ENCODE measurements at places on chromosomes 5 and 9.

DNA sequence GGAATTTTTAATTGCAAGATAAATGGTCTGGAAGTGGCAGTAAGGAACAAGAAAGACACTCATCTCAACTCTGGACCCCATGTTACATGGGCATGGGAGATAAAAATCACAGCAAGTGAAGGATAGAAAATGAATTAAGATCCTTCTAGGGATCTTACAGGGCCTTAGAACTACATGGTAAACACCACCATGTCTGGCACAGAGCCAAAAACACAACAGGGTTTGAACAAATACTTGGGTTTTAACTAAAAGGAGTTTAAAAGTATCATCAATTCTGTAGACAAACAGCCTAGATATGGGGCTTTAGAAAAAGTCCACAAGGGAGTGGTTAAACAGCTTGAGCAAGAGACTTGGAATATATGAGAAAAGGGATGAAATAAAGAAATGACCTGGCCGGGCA, 366.4 kb downstream of the ARL15 start:
- DNase-seq: no peak

DNA sequence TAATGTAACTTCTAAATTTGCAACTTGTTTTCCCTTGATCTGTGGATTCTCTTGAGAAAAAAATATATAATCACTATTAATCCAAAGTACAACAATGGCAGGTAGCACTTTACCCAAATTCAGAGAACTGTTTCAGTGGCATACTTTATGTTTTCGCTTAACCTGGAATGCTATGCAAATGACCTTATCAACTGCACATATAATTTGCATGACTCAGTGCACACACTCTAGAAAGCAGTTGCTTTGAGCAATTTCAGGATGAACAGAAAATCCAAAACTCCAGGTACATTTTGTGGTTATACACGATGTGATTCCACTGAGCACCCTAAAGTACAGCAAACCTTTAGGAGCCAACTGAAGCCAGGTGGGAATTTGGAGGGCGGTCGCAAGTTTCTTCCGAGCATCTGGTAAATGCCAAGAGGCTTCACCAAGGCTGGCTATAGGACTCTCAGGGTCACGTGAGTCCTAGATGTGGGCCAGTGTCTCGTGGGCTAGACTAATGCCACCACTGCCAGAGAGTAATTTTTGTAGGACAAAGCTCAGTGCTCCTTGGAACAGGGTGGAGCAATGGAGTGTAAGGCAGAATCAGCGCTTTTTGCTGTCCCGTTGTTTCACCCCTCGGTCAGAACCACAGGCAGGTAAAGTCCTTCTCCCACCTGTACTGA, 37.3 kb downstream of the DMGDH start:
- no peak for DNase-seq

GRCh38 chr9:19994296-19994695, 205.5 kb upstream of the SLC24A2 start:
- no peak for DNase-seq

- no peak for DNase-seq
Measured at GRCh38 chr9:34580358-34580757, 9.2 kb downstream of the CNTFR start.

- DNase-seq: no peak
Measured at GRCh38 chr9:77013206-77013931, 6.1 kb upstream of the FOXB2 start.

DNA sequence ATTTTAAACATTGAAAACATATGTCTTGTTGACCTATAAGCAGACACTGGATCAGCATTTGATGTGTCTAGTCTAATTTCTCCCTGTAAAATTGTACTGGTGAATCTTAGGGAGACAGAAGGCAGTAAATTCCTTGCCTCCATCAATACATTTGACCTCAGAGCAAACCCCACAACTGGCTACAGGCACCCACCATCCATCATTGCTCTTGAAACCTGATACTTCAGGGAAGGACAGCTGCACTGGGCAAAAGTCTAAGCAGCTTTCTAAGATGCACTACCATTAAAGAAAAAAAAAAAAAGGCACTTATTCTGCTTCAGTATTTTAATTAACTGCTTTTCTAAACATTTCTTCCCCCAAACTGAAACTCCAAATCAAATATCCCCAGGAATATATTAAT, 1051.3 kb upstream of the DMAC1 start:
- no peak for DNase-seq

DNA sequence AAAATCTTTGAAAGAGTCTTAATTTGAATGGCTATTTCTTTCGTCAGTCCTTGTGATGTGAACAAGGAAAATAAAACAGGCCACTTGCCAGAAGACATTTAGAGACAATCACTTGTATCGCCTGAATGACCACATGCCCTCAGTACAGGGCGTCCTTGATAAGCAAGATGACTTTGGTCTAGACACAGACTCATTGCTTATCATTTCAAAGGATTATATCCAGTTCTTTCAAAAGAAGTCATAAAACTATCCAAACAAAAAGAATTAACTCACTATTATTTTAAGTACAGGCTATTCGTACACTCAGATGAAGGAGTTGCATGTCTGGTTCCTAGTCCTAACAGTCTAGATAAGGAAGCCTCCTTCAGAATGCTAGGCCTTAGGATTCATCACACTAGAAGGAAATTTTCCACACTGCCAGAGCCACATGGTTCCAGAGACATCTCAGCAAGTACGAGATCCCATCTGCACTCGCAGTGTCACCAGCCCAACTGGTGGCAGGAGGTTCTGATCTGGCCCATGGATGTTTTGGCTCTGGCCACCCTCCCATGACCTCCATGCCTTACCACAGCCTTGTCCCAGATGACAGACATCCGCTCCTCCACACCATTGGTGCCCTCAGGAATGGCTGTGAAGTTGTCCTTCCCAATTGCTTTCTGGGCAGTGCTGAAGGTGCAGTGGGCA, 109.6 kb downstream of the DPYSL3 start:
- DNase-seq: no peak

GRCh38 chr5:122736086-122736845, 38.6 kb upstream of the SNX2 start:
- no peak for DNase-seq

- no peak for DNase-seq
Measured at GRCh38 chr9:37163299-37163698, 42.9 kb downstream of the ZCCHC7 start.

GRCh38 chr9:36864491-36865410, 169.3 kb downstream of the PAX5 start:
- no peak for DNase-seq

GRCh38 chr9:38178237-38178636, 109.2 kb upstream of the SHB start:
- DNase-seq: no peak
